ENCODE measurements at places on chromosomes 1 and 21.

GRCh38 chr1:176199707-176200106 is 7.4 kb downstream of the COP1 start:
- DNase-seq: no peak

DNA sequence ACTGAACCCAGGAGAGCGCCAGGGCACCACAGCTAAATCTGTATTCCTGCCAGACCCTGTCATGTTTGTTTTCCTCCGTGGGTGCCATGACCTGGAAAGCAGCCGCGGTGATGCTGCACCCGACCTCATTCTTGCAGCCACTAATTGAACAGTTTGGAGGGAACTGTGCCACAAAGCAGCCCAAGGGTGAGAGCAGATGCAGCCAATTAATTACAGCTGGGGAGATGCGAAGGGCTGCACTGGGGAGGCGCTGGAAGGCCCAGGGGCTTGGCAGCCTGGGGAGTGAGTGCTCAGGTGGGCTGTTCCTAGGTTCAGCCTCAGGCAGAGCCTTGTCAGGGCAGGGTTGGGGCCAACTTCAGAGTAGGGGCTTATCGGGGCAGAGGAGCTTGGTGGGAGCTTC is 158.4 kb upstream of the CD34 start:
- no peak for DNase-seq

DNA sequence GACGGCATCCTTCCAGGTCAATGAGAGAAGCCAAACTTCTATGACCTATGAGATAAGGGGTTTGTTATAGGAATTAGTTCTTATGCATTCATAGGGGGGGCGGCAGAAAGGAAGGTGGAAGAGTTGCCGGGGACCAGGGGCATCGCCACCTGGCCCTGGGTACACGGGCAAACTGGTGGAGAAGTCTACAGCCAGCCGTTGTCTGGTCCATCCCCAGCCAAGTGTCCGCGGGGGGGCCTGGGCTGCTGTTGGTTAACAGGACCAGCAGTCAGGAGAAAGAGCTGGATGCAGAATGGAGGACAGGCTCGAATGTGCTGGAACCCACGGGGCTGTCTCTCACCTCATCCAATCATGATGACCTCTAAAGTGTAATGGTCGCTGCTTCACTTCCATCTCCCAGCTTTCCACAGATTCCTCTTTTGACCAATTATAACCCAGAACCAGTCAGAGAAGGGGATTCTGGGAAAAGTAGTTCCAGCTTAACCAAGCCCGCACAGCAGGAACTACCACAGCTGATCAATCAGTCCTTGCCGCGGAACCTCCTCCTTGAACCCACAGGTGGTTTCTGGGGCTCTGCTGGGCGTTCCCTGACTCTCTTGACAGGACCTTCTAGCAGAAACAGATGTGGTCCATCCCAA is 17.8 kb downstream of the TMEM51 start:
- no peak for DNase-seq

DNA sequence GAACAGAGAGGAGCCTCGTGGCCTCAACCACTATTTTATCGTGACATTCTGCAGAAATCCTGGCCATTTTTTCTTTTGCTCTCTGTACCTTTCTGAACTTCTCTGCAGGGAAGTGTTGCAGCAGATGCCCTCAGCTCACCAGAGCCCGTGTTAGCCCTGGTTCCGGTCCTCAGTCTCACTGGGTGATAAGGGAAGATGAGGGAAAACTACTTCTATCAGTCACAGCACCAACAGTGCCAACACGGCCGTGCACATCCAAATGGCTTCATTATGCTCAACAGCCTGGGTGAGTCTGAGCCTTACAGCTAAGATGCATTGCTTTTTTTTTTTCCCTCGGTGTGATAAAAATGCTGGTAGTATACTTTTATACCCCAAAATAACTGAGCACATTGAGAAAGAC is 93.0 kb downstream of the KIF26B start:
- no peak for DNase-seq

GRCh38 chr1:180911640-180912191 is 981 bp upstream of the KIAA1614 start:
- peak; percentile 56 for DNase-seq

GRCh38 chr1:116911779-116912469 is 2.2 kb downstream of the PTGFRN start:
- DNase-seq: no peak

DNA sequence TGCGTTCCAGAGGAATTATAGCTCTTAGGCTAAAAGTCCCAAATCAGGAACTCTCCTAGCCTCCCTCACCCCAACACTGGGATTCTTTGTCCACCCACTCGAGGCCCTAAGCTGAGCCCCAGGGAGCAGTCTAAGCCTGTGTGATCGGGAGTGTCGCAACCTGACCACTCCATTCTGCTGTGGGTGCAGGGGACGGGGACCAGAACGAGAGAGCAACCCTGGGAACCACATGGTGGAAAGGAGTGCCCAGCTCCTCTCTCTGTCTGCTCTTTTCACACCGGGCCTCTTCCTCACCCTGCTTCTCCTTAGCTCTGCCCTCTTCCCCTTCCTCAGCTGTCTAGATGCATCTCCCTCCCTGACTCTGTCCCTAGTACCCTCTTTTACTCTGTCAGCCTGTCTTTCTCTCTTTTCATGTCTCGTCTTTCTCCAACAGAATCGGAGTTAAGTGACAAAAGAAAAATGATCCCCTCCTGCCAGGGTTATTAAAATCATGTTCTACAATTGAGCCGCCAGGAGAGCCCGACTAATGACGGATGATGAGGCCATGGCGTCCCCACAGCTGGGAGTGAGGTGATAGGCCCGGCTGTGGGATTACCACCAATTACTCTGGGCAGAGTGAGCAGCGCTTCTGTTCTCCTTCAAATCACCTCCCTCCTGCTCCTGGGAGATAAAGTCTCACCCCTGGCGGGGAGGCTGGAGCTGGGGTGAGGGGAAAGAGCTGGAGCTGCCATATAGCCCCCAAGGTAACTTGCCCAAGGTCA is 34.5 kb upstream of the CSF3R start:
- DNase-seq: no peak

GRCh38 chr1:170176772-170177171 is 31.0 kb downstream of the NTMT2 start:
- no peak for DNase-seq

DNA sequence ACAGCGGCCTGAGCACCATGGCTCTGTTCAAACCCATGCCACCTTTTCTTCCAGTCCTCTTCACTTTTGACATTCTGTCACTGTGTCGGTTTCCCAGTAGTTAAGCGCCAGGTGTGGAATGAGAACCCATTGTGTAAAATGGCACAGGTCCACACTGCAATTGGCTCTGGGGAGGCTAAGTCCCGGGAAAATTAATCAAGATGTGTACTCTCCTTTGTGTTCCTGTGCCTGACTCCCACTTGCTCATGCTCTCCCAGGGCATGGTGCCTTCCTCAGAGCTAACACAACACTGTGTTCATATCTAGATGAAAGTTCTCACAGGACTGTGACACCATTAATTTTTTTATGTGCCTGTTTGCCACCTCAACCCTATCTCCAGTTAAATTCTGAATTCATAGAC is 59.0 kb upstream of the BTG3 start:
- no peak for DNase-seq

- DNase-seq: no peak
These were observed 336.3 kb upstream of the ST6GALNAC5 start for GRCh38 chr1:76530953-76531352.

GRCh38 chr1:228469413-228470162 is 17.6 kb upstream of the RNF187 start:
- no peak for DNase-seq

GRCh38 chr1:57440096-57440495 is 16.2 kb upstream of the DAB1 start:
- no peak for DNase-seq

GRCh38 chr1:114302821-114303220 is 149.2 kb upstream of the SYT6 start:
- no peak for DNase-seq

GRCh38 chr1:74199504-74199903 is 1.5 kb downstream of the FPGT start:
- no peak for DNase-seq

DNA sequence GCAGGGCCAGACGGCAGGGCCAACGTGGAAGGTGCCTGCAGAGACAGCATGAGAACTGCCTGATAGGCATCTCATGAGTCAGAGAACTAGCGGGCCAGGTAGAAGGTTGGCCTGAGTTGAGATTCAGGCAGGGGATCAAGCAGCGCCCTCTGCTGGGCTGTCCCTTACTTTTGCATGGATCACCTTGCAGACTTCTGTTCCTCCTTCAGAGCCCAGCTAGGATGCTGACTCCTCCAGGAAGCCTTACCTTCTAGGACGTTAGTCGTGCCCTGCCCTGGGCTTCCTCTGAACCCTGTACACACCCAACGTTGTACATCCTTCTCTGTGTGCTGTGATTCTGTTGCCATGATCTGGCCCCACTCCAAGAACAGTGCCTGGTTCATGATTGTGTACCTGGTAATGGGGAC is 231.3 kb upstream of the VAMP3 start:
- DNase-seq: no peak

- peak; percentile 78 for DNase-seq
These were observed 153.1 kb upstream of the FGGY start for GRCh38 chr1:59143811-59144210.

DNA sequence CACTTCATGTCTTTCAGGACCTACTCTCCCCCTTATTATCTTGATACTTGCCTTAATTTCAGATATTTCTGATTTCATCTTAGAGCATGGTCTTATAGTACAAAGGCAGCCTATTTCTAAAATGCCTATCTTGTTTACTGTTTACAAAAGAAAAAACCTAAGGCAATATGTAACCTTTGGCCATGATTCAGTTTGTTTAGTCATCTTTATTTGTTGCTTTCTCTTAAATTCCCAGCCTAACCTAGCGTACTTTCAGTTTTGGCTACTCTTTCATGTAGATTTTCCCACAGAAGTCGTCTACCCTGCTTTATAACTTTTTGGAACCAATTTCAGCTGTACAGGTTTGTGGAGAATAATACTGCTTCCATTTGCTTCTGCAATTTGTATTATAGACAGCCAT is 81.8 kb downstream of the KIF1B start:
- DNase-seq: no peak

DNA sequence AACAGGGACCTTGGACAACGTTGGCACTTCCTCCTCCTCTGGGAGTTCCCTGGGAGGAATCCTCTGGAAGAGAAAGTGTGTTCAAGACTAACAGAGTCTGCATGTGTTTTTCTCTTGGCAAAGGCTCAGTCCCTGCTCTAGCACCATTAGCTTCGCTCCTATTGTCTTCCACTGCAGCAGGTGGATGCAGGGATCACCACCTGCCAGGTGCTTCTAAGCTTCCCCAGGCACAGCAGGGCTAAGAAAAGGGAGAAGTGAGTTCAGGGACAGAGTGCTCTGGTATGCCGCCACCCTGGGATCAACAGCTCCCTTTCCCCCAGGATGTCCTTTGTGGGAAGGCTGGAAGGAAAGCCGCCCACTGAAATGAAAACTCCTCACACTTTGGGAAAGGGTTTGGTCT is 43.9 kb upstream of the IL20 start:
- DNase-seq: no peak

- no peak for DNase-seq
These were observed 43.3 kb downstream of the GPR137B start for GRCh38 chr1:236185687-236186086.

GRCh38 chr1:1910033-1910465 is 5.0 kb upstream of the CALML6 start:
- no peak for DNase-seq

GRCh38 chr1:95067062-95067461 is 5.7 kb downstream of the ALG14 start:
- no peak for DNase-seq

GRCh38 chr1:115839029-115839678 is 1.8 kb downstream of the NHLH2 start:
- no peak for DNase-seq

GRCh38 chr1:34066981-34067603 is 97.9 kb downstream of the CSMD2 start:
- peak; percentile 83 for DNase-seq

DNA sequence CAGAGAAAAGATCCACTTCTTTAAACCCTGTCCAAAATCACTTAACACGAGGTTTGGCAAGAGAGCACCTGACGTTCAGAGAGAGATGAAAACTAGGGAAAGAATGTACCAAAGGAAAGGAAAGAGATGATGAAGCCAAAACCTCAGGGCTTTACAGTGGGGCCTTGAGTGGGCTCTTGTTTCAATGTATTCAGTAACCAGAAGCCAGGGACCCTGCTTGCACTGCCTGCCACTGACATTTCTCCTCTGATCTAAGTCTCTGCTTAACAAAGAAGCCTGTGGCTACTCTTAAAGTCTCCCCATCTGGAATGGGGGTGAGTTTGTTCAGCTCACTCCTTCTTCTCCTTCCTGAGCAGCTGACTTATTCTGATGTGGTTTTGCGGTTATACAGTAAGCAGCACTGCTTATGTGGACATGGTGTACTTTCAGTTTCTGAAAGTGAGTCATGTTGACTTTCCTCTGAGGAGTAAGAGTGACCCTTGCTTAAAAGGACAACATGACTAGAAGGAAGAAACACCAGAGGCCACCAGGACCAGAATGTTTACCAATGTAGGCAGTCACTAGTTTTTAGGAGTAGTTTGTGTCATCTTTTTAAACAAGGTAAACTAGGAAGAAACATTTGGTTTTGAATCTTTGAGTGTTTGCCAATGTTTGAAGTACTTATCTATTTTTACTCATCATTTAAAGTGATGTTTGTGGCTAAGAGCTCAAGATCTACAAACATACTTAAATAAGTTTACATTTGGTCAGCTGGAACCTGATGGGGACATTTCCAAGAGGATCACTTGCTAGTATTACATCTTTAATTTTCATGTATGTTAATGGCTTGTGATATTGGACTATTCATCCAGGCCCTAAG is 87.4 kb downstream of the FASLG start:
- peak; percentile 96 for DNase-seq

DNA sequence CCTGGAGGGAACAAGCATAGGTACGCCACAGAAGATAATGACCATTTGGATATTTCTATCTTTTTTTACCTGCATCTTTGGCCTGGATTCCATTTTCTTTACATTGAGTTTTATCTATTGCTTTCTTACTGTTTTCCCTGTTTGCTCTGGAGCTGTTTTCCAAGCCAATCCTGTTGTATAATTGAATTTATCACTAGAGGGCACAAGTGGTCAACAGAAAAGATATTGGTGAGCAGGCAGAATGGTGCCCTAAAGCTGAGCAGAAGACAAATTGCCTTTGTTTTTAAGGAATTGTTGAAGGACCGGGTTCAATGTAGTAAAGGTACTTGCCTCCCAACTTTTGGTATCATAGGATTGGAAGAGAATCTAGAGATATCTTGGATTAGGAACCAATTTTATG is 152.8 kb downstream of the PPP1R12B start:
- DNase-seq: peak; percentile 69

- DNase-seq: no peak
These were observed 62.5 kb downstream of the TBX15 start for GRCh38 chr1:118925651-118926050.

DNA sequence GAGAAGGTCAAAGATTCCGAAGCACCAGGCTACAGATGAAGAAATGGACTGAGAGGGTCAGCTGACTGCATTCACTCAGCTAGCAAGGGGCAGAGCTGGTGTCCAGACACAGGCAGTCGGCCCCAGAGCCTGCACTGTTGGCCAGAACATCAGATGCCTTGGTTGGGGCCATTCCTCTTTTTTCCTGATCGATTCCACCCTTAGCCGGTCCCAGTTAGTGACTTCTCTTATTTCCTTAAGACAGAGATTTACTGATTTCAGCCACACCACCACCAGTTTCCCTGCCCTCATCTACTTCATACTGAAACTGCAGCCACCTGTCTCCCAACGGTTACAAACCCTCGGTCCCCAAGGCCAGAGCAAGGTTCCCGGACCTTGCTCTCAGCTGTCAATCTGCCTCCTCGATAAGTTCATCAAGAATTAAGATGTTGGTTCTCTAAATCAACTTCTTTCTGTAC is 11.5 kb downstream of the CD58 start:
- DNase-seq: no peak

GRCh38 chr1:162663589-162664106 is 31.4 kb downstream of the DDR2 start:
- DNase-seq: peak; percentile 93

Data from fibroblast of the aortic adventitia (primary cell).